Thymus (tissue), 14 donors: ENCODE measurements at places on chromosomes 11 and 22.
A peak's percentile ranks its signal among the peaks of the same experiment; 100 is the strongest.

- peak; percentile 23 for DNase-seq
These were observed 698 bp downstream of the PAK1 start for GRCh38 chr11:77472991-77473800.

GRCh38 chr11:63882555-63883242 lies 34.3 kb downstream of the RCOR2 start:
- peak; percentile 49 for DNase-seq

GRCh38 chr11:856397-856796 lies 13.7 kb downstream of the TSPAN4 start:
- DNase-seq, result no peak

- no peak for DNase-seq
These were observed 26.7 kb downstream of the FAM83F start for GRCh38 chr22:40021401-40022000.

- no peak for DNase-seq
These were observed 706 bp upstream of the SCYL1 start for GRCh38 chr11:65524014-65524740.
